Fibroblast of pulmonary artery (primary cell): ENCODE measurements at places on chromosomes 11 and 22.

DNA sequence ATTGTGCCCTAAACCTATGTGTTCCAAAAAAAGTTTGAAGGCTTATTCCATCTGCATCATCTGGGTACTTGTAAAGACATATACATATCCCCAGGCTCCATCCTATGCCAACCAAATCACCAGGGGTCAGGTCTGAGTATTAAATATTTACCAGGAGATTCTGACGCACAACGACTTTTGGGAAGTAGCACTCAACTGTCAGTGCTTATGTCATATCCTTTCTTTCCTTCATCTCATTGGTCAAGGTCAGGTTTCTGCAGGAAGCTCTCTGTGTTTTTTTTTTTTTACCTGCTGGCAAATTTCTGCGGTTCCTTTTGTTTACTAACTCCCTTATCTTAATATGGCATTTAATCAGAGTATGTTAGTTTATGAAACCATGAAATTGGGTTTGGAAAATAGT lies 22.5 kb upstream of the CYP2R1 start:
- DNase-seq, result no peak

DNA sequence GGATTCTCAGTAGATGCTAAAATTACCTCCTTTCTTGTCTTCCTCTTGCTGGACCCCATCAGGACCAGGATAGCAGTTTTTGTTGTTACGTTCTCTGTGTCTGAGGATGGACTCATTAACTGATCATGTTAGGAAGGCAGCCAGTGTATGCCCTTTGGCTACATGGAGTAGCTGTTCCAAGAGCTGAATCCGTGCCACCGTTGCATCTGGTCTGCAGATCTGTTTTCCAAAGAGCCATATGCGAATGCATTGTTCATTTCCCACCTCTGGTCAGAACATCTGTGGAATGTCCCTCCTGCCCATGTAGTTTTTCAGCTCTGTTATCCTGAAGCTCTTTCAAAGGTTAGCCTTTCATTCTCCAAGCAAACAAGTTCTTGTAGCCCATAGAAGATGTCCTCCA lies 188.4 kb downstream of the SPON1 start:
- no peak for DNase-seq

DNA sequence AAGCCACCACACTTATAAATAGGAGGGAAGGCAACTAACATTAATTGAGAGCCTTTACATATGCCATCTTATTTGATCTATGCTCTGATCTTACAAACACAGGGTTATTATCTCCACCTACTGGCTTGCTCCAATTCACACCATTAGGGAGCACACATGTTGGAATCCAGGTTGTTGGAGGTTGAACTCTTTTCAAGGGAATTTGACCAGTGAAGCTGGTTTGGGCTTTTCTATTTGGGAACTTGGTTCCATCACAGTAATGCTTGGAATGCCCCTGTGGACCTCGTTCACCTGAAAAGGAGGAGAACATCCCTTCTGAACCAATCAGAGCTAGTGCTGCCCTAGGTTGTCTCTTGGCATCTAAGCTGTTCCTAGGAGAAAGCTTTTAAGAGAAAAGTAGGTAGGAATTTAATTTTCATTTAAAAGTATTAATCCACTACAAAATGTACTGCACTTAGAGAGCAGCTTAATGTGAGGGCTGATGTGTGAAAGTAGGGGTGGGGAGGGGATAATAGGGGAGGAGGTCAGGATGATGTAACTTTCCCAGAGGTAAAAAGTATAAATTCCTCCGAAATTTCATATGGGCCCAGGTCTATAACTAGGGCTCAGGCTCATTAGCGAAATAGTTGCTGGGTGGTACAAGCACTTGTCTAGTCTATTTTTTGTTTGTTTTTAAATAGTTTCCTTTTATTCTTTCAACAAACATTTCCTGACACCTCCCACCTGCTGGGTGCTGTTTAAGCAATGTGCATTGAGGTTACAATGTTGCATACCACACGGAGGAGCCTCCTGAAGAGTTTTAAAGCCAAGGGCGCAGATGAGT lies 7.6 kb upstream of the MICAL2 start:
- no peak for DNase-seq

GRCh38 chr11:74743640-74744039 lies 5.0 kb upstream of the RNF169 start:
- no peak for DNase-seq

GRCh38 chr11:95827696-95828095 lies 37.4 kb downstream of the CEP57 start:
- peak; percentile 31 for DNase-seq

- DNase-seq, result no peak
These were observed 511 bp downstream of the RAC2 start for GRCh38 chr22:37243402-37244113.

DNA sequence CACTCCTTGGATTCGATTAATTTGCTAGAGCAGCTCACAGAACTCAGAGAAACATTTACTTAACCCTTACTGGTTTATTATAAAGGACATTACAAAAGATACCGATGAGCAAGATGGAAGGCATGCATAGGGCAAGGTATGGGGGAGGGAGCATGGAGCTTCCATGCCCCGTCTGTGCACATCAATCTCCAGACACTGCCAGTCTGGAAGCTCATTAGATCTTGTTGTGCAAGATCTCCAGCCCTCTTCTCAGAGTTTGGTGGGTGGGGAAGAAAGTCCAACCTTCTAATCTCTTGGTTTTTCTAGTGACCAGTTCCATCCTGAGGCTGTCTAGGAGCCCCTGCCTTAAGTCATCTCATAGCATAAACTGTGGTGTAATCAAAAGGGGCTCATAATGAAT lies 190.7 kb downstream of the UVRAG start:
- DNase-seq, result peak; percentile 16

- DNase-seq, result peak; percentile 82
These were observed 90.4 kb upstream of the BIRC3 start for GRCh38 chr11:102226702-102227490.

DNA sequence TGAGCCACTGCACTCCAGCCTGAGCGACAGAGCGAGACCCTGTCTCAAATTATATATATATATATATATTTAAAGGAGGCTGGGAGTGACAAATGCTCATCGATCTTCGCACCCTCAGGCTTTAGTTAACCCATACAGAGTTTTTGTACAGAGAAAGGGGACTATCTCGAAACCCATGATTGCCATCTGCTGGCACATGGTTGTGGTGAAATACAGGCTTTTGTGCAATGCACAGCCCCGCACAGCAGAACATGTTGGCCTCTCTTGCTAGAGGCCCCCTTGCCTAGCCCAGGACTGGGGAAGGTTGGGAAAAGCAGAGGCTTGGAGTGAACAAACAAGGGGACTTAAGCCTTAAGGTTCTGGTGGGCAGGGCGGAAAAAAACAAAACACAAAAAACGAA lies 3.6 kb downstream of the MYBPC3 start:
- DNase-seq, result peak; percentile 50

GRCh38 chr22:42131562-42131961 lies 952 bp upstream of the CYP2D6 start:
- no peak for DNase-seq
